ENCODE measurements at places on chromosomes 2 and 18.

GRCh38 chr2:65488527-65488926 lies 56.1 kb upstream of the SPRED2 start:
- DNase-seq: no peak

- DNase-seq: no peak
These were observed 76.9 kb downstream of the NCK2 start for GRCh38 chr2:105821428-105822125.

- DNase-seq: no peak
These were observed 72.7 kb downstream of the CLIP4 start for GRCh38 chr2:29187926-29188325.

DNA sequence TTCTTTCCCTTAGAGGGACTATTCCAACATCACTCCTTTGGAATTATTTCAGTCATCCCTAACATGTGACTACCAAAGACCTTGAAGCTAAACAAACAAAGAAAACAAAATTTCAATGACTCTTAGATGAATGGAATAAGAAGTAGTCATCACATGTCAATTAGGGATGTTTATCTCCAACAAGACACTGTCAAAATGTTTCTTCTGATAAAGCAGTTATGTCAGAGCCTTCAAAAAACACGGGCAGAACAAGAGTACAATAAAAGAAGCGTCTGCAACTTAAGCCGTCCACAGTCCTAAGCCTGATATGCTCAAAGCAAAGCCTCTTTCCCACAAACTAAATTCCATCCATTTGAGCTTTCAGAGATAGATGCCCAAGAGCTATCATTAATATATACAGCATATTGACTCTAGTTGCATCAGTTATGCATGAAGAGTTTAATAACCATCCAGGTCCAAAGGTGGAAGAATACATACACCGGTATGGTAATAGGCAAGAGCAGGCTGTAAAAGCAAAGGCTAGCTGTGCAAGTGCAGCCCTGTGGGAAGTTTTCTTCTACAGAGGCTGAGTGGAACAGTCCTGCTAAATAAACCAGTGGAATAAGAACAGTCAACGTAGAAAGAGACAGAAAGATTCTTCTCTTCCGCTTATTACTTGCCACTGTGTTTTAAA lies 98.1 kb downstream of the ICA1L start:
- no peak for DNase-seq

DNA sequence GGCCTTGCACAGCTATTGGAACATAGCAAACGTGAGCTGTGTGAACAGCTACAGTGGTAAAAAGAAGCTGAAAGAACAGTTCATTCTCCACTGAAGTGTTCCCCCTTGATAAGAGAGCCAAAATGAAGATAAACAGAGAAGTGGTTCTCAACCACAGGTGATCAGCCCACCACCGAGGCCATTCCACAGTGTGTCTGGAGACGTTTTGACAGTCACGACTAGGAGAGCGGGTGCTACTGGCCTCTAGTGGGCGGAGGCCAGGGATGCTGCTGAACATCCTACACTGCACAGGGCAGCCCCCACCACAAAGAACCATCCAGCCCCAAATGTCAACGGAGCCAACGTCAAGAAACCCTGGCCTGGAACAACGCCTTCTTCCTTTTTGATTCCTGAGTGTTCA lies 38.4 kb downstream of the ADCY3 start:
- no peak for DNase-seq

DNA sequence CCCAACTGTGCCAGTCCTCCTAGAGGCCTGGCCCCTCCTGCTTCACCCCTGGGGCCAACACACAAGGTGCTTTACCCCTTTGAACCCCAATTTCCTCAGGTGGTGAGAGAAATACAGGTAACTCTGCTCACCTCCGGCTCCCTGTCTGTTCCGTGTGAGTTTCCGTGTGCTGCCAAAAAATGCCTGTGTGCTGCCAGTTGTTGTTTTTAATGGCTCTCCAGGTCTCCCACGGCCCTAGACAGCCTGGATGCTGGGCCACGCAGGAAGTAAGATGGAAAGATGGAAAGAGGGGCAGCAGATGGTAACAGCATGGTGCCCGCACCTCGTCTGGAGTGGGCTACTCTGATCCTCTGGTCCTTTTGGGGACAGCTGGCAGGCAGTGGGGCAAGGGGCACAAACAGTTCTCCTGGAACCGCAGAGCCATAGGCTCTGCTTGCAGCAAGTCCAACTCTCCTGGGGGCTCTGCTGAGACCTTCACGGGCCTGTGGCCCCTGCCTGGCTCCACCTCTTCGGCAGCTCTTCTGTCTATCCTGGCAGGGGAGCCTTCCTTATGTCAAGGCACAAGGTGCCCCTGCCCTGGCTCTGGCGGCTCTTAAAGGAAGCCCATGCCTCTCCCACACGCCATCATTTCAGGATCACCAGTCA lies 4.3 kb upstream of the ARHGEF4 start:
- no peak for DNase-seq

DNA sequence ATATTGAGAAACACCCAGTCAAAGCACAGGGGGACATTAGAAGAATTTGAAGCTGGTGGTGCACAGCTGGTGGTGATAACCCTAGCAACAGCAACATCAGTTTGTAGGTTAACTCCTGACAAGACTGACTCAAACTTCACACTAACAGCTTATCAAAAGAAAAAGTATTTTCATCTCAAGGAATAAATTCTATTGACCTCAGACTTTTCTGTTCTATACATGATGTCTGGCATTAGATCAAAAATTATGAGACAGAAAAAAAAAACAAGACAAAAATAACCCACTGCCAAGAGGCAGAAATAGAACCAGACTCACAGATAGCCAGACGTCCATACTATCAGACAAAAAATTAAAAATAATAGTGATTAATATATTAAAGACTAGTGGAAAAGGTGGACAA lies 126.1 kb downstream of the COL6A3 start:
- no peak for DNase-seq

Data from CD4-positive, alpha-beta T cell (primary cell).